Kidney tubule cell (primary cell): ENCODE measurements at places on chromosomes 2 and 18.

GRCh38 chr18:37343542-37343851 is 222.1 kb downstream of the CELF4 start:
- DNase-seq: no peak

GRCh38 chr2:62370321-62371250 is 135.4 kb downstream of the TMEM17 start:
- DNase-seq: no peak

DNA sequence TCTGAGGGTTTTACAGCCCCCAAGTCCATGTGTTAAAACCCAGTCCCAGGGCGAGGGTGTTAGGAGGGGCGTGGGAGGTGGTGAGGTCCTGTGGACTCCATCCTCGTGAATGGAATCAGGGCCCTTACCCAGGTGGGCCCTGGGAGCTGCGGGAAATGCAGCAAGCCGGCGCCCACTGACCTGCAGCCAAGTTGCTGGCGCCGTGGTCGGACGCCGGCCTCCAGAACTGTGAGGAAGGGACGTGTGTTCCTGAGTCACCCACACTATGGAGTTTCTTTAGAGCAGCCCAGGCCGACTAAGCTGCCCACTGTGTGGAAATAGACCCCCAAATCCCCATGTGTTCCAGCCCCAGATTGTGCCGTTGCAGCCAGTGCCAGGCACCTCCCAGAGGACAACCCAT is 26.4 kb downstream of the CTDP1 start:
- no peak for DNase-seq

- no peak for DNase-seq
Observed at GRCh38 chr2:12274591-12274990, 442.1 kb upstream of the TRIB2 start.
